Activated CD4-positive, alpha-beta T cell treated with anti-CD3 and anti-CD28 coated beads, Interleukin-2, amount 50 U/mL, for 1 hour (primary cell): ENCODE measurements at places on chromosomes 12 and 14.
A peak's percentile ranks its signal among the peaks of the same experiment; 100 is the strongest.

GRCh38 chr14:68981139-68981538 is 2.0 kb upstream of the ACTN1 start:
- DNase-seq = no peak

- DNase-seq = no peak
Measured at GRCh38 chr14:101404426-101405170, 156.7 kb upstream of the DIO3 start.

GRCh38 chr12:70553391-70553859 is 83.8 kb downstream of the PTPRB start:
- DNase-seq = no peak

DNA sequence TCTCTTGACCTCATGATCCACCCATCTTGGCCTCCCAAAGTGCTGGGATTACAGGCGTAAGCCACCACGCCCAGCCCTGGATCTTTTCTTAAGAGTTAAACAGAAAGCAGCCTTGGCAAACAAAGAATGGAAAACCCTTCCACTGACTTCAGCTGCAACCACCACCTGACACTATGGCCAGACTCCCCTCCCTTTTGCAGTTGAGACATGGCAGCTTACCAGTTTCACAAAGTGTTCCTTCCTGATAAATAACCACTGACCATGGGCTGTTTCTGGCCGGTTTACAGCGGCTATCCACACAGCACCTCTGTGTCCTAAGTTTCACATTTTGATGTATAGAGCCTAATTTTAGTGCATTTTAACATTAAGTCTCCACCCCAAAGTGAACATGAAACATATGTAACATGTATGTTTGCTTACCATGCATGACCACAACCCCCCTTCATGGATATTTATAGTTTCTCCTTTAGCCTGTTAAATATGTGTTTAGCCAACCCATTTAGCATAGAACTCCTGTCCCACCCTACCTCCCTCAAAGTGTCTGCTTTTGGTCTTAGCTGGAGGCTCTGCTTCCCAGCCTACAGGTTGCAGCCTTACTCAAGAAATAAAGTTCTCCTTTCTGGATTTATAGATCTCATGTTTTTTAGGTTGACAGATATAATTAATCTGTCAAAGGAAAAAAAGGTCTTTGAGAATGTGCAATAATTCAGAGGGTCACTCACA is 32.7 kb upstream of the RAB21 start:
- DNase-seq = no peak

DNA sequence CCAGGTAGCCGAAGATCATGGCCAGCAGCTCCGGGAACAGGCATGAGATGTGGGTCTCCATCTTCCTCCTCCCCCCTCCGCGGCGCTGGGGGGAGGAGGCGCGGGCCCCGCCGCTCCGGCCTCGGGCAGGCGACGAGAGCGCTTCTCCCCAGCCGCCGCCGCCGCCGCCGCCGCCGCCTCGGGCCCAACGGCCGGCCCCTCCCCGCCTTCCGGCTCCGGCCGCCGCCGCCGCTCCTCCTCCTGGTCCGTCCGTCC is 448 bp downstream of the FBXL14 start:
- DNase-seq = no peak

- no peak for DNase-seq
Measured at GRCh38 chr14:99745307-99745951, 47.8 kb upstream of the EML1 start.

GRCh38 chr12:21459474-21459873 is 22.0 kb downstream of the PYROXD1 start:
- no peak for DNase-seq

- DNase-seq = peak; percentile 41
Measured at GRCh38 chr14:50667996-50668825, at the start of gene SAV1. Gene SAV1, minus strand, starts transcription at chr14:50668306. Its CDS starts 339 bp downstream, at chr14:50667967.

DNA sequence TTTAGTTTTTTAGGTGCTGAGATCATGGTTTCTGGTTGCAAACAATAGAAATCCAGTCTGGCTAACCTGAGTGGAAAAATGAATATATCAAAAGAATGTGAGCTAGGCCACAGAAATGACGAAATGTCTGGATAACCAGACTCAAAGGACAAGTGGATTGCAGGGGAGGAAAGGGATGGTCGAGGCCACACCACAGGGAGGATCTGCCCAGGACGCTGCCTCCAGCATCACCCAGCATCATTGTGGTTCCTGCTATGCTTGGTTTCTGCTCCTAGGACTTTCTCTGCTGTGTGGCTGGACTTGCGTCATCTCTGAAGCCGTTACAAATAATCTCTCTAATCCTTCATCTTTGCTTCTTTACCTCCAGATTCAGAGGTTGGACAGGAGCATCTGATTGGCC is 80.4 kb downstream of the TTC8 start:
- no peak for DNase-seq

GRCh38 chr12:117039891-117040309 is 59.3 kb downstream of the TESC start:
- no peak for DNase-seq

DNA sequence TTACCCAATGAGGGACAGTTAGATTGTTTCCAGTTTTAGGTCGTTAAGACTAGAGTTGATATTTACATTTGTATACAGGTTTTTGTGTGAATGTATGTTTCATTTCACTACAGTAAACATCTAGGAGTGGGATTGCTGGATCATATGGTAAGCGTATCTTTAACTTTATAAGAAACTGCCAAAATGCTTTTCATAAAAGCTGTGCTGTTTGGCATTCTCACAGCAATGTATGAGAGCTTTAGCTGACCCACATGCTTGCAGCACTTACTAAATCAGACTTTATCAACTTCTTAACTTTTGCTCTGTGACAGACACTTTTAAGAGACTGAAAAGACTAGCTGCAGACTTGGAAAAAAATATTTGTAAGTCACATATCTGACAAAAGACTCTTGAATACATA is 262.5 kb upstream of the PELI2 start:
- DNase-seq = no peak

DNA sequence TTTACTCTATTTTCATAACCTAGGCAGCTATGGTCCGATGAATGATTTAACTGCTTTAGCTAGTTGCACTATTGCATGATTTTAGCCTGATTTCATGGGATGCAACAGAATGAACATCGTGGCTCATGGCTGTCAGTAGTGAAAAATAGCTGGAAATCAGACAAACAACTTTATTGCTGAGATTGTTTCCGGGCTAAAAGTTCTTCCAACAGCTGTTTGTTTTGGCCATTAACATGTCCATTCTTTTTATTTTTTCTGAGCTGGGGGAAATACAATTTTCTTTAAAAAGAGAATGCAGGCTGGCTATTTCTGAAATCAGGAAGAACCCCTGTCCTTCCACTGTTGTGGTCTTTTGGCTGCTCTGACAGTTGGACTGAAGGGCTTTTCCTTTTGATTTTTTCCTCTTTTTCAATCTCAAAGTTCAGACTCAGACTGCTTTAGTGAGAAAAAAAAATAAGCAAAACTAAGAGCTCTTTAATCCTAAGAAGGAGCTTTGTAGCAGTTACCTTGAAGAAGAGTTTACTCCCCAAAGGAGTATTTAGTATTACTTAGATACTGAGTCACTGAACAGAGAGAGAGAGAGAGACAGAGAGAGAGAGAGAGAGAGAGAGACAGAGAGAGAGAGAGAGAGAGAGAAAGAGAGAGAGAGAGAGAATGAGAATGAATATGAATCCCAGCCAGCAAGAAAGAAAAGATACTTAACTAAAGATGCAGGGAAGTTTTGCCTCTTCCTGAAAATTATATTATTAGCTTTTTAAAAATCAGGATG is at the start of gene NAV3:
Gene NAV3, plus strand, starts transcription at position 312 of the 769 bp plus-strand sequence. CDS start 568 bp downstream, outside the sequence.
- DNase-seq = no peak

- DNase-seq = no peak
Measured at GRCh38 chr14:77406086-77406485, 17.2 kb downstream of the NOXRED1 start.

DNA sequence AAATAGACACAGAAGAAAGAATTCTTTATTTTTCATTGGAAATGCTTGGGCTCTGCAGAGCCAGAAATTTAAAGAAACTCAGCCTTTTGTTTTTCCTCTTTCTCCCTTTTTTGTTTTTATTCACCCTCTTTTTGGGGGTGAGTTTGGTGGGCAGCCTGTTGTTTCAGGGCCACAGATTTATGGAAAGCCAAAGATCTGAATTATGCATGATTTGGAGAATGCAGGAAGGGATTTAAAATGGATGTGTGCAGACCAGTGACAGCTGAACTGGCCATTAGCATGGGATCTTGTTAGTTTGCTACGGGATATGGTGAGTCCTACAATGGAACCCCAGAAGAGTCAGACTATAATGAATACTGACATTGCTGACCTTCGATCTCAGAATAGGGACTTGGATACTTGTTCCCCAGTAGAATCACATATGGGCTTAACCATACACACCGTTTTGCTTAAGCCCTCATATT is 7.7 kb upstream of the ATXN2 start:
- DNase-seq = no peak

- DNase-seq = no peak
Measured at GRCh38 chr12:86852451-86852850, 596.3 kb upstream of the MGAT4C start.

- DNase-seq = no peak
Measured at GRCh38 chr14:39733741-39734140, 301.5 kb upstream of the FBXO33 start.

- DNase-seq = no peak
Measured at GRCh38 chr14:55336162-55336561, 64.9 kb downstream of the FBXO34 start.

GRCh38 chr14:95507701-95508103 is 8.7 kb downstream of the SYNE3 start:
- DNase-seq = no peak
